GF-D8 (cell line): ENCODE measurements at places on chromosomes 16 and 17.
A peak's percentile ranks its signal among the peaks of the same experiment; 100 is the strongest.

- peak; percentile 31 for DNase-seq
Observed at GRCh38 chr17:81976332-81977210, 858 bp upstream of the ASPSCR1 start.

- DNase-seq: no peak
Observed at GRCh38 chr17:79414063-79414792, 196.6 kb downstream of the RBFOX3 start.

- DNase-seq: no peak
Observed at GRCh38 chr16:73793871-73794437, 502.7 kb upstream of the PSMD7 start.

DNA sequence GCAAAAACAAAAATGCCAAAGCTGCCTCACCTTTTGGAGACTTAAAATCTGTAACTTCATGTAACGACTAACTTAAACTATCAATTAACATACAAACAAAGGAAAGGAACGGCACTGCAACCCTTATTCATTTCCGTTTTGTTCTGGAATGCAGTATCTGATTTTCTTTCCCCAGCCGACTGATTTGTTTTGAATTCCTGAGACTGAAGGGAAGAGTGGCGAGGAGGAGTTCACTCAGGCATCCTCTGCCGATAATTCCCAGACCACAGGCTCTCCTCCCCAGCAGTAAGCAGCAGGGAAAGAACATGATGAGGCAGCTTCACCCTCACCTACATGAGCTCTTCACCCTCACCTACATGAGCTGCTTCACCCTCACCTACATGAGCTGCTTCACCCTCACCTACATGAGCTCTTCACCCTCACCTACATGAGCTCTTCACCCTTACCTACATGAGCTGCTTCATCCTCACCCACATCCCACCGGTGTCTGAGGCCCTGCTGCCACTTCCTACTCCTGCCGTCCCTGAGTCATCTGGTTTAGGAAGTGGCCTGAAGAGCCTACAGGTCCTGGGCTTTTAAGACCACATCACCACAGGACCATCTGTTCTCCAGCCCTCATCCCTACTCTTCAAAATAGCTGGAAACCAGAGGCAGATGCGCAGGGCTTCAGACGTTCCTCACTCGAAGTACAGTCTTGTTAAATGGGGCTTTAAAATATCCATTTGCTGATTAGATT is 168.0 kb upstream of the RPH3AL start:
- no peak for DNase-seq

DNA sequence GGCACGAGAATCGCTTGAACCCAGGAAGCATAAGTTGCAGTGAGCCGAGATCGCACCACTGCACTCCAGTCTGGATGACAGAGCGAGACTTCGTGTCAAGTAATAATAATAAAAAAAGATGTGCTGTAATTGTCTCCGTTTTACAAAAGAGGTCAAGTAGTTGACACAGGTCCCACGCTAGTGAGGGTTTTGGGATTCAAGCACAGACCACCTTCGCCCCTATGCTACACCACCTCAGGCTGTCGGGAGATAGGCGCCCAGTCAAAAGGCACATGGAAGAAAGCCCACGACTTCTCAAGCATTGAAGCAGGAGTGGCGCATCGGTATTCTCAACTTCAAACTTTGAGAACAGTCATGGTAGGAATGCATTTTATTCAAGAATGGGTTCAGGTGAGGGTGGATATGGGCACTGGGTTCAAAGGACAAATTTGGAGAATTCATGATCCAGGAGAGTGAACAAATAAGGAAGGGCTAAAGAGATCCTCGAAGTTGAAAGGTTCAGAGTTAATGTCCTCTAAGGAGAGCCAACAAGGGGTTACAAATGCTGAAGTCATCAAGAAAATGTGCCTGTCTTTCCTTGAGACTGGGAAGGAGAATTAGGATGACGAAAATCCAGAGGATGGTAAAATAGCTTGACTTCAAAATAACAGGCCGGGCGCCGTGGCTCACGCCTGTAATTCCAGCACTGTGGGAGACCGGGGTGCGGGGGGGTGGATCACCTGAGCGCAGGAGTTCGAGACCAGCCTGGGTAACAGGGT is 1.4 kb upstream of the AMZ2 start:
- DNase-seq: no peak

- DNase-seq: no peak
Observed at GRCh38 chr16:22322021-22322471, 24.8 kb downstream of the POLR3E start.

DNA sequence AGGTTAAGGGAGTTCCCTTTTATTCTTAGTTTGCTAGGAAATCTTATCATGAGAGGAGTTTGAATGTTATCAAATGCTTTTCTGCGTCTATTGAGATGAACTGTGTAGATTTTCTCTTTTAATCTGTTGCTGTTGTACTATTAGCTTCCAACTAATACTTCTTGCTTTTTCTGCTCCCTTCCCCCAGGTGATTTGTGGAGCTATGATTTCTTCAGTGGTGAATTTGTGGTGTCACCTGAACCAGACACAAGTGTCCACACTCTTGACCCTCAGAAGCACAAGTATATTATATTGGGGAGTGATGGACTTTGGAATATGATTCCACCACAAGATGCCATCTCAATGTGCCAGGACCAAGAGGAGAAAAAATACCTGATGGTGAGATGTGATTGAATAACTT is 29.9 kb upstream of the BCAS3 start:
- DNase-seq: no peak

GRCh38 chr17:8859027-8859803 is 8.3 kb downstream of the PIK3R6 start:
- DNase-seq: no peak

- peak; percentile 79 for DNase-seq
Observed at GRCh38 chr17:58332778-58333735, 4.5 kb upstream of the TSPOAP1 start.

DNA sequence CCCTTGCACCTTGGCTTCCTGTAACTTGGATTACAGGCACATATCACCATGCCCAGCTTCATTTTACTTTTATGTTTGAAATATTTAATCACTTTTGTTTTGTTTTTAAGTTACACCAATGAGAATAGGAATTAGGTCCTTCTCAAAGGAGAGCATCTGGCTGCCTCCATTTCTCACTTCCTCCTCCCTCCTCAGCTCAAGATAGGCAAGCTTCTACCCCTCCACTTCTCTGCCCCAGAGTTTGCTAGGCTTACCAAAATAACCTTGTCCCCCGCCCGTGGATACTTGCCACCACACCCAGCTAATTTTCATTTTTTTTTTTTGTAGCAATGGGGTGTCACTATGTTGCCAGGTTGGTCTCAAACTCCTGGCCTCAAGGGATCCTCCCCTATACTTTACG is 17.9 kb downstream of the GABARAPL2 start:
- DNase-seq: no peak

- DNase-seq: no peak
Observed at GRCh38 chr17:35923609-35924114, 6.9 kb downstream of the RDM1 start.

- DNase-seq: no peak
Observed at GRCh38 chr17:79626156-79626890, 15.5 kb upstream of the RBFOX3 start.

DNA sequence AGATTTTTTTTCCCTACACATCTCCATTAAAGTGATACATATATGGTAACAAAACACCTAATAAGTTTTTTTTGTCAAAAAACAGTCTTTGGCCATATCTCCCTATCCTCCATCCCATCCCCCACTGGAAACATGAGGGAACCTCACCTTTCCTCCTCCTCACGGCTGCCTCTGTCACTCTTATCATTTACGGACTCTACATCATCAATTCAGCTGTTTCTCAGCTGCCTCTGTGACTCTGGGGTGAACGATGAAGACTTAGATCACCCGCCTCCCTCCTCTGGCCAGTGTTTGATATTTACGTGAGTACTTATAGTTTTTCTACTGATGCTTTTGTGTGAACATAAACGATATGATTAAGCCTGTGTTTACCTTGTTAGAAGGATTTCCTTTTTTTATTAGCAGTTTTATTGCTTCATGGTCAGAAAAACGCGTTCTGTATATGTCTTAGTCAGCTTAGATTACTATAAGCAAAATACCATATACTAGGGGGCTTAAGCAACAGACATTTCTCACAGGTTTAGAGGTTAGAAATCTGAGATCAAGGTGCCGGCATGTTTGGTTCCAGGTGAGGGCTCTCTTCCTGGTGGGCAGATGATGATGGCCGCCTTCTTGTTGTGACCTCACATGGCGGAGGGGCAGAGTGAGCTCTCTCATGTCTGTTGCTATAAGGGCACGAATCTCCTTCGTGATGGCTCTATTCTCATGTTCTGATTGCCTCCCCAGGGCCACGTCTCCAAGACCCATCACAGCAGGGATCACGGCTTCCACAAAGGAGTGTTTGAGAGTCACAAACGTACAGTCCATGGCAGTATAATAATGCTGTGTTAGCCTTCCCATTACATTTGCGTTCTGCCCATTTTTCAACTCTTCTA is 32.1 kb downstream of the DNAH17 start:
- no peak for DNase-seq

GRCh38 chr17:15181333-15181732 is 83.8 kb downstream of the PMP22 start:
- DNase-seq: no peak

DNA sequence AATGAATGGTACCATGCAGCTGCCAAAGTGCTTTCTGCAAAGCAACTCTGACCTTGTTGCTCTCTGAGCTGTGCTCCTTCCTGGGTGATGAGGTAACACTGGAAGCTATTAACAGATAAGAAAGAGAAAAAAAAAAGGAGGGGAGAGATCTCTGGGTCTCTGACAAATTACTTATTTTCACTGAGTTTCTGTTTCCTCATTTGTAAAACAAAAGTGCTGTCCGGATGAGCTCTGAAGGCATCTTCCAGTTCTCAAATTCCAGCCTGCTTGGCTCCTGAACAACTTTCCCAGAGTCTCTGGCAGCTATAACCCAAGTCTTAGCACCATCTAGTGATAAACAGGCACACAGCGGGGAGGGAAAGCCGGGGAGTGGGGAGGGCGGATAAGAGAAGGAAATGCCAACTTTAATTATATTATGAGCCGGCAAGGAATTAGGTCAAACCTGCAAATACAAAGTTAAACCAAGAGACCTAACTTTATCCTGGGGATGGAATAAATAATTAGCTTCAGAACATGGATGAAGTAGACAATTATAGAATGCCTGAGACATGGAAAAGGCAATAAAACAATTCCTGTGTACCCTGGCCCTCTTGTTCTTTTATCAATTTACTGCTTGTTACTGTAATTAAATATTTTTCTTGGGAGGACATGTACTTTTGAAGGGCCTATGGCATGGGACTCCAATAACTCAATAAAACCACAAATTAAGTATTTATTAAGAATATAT is 61.3 kb upstream of the KIFC3 start:
- DNase-seq: peak; percentile 46

DNA sequence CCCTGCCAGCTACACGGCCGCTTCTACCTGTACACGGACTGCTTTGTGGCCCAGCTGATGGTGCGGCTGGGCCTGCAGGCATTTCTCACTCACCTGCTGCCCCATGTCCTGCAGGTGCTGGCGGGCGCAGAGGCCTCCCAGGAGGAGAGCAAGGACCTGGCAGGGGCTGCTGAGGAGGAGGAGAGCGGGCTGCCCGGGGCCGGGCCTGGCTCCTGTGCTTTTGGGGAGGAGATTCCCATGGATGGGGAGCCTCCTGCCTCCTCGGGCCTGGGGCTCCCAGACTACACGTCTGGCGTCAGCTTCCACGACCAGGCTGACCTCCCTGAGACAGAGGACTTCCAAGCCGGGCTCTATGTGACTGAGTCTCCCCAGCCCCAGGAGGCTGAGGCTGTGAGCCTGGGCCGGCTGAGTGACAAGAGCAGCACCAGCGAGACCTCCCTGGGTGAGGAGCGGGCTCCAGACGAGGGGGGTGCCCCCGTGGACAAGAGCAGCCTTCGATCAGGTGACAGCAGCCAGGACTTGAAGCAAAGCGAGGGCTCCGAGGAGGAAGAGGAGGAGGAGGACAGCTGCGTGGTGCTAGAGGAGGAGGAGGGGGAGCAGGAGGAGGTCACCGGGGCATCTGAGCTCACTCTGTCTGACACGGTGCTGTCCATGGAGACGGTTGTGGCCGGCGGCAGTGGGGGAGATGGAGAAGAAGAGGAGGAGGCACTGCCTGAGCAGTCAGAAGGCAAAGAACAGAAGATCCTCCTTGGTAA is 3.5 kb downstream of the WDR81 start:
- no peak for DNase-seq

DNA sequence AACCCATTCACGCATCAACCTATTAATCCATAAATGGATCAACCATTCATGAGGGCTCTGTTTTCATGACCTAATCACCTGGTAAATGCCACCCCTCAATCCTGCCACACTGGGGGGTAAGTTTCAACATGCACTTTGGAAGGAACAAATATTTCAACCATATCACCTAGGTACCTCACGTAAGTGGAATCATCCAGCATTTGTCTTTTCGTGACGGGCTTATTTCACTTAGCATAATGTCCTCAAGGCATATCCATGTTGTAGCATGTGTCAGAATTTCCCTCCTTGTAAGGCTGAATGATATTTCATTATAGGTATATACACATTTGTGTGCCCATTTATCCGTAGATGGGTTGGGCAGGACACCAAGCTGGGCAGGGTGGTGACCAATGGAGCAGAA is 35.6 kb downstream of the ANKRD40 start:
- no peak for DNase-seq

DNA sequence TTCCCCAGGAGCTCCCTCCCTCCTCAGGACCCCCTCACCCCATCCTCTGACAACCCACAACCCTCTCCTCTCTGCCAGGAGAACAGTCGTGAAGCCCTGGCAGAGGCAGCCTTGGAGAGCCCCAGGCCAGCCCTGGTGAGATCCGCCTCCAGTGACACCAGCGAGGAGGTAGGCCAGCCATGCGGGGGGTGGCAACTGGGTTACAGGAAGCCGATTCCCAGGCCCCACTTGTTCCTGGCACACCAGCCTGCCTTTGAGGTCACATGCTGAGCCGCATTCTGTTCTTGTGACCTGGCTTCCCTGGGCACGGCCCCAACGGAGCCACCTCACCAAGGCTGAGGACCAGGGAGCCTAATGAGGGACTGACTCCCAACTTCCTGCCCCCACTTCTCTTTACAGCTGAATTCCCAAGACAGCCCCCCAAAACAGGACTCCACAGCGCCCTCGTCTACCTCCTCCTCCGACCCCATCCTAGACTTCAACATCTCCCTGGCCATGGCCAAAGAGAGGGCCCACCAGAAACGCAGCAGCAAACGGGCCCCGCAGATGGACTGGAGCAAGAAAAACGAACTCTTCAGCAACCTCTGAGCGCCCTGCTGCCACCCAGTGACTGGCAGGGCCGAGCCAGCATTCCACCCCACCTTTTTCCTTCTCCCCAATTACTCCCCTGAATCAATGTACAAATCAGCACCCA is 7.9 kb downstream of the NAT9 start:
- no peak for DNase-seq

DNA sequence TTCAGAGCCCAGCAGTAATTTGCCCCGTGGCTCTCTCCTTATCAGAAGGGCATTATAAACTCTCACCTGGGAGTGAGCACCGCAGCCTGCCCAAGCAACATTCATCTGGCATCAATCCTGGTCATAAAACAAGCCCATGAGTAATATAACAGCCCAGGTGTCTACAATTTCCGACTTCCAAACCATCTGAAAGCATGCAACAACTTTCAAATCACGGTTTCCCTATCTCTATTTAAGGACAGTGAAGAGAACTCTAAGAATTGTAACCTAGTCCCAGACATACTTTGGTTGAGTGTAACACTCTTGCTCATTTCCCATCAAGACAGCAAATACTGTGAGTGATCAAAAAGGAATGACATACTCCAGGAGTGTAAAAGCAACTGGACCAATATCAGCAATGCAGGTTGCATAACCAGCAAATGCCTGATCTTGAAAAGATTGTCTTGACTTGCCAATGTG is 487.4 kb upstream of the SOX9 start:
- DNase-seq: no peak

GRCh38 chr16:72500545-72500944 is 328.6 kb upstream of the PMFBP1 start:
- DNase-seq: no peak

GRCh38 chr17:56317351-56318208 is 164.3 kb downstream of the ANKFN1 start:
- DNase-seq: no peak
